ENCODE measurements at places on chromosomes 11 and 22. TPM values are rescaled to one million over a fixed set of nuclear protein-coding genes. Genes with fewer than 3 reads are reported as not detected.

GRCh38 chr22:49886346-49887063 is 31.7 kb downstream of the ALG12 start:
- DNase-seq, result no peak

DNA sequence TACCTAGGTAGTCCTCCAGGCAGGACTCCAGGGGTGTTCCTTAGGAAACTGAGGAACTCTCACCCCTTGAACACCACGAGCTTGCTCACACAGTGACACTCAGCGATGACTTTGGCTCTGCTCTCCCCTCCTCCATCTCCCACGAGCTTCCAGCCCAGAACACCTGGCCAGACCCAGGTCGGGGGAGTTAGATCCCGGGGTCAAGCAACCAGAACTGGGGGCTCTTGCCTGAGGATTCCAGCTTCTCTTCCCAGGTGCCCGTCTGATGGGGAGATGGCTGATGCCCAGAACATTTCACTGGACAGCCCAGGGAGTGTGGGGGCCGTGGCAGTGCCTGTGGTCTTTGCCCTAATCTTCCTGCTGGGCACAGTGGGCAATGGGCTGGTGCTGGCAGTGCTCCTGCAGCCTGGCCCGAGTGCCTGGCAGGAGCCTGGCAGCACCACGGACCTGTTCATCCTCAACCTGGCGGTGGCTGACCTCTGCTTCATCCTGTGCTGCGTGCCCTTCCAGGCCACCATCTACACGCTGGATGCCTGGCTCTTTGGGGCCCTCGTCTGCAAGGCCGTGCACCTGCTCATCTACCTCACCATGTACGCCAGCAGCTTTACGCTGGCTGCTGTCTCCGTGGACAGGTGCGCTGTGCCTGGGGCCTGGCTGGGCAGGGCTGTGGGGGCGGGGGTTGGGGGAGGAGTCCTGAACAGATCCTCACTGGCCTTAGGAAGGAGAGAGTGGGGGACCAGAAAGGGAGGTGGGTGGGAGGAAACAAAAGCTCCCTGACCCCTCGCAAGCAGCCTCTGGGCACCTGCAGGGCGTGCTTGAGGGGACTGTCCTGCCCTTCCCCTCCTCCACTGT is at the start of gene GALR3:
TSS of gene GALR3 (plus strand) at position 249 of the 852 bp plus-strand sequence. CDS start at position 274, 25 bp downstream.
- no peak for DNase-seq

- no peak for DNase-seq
Measured at GRCh38 chr11:129396454-129396853, 20.8 kb downstream of the BARX2 start.

DNA sequence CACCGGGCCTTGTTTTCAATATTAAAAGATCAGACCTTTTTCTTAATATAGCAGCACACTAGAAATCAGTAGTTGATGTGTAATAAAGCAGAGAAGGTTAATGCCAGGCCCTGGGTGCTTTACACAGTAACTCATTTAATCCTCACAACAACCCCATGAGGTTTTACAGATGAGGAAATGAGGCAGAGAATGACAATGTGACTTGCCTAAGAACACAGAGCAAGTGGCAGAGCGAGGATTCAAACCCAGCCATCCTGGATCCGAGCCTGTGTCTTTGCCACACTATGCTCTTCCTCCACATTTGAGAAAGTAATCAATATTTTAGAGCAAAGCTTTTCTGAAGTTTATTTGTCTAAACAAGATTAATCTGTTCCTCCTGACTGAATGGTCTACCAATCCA is 7.2 kb downstream of the JAML start:
- no peak for DNase-seq

DNA sequence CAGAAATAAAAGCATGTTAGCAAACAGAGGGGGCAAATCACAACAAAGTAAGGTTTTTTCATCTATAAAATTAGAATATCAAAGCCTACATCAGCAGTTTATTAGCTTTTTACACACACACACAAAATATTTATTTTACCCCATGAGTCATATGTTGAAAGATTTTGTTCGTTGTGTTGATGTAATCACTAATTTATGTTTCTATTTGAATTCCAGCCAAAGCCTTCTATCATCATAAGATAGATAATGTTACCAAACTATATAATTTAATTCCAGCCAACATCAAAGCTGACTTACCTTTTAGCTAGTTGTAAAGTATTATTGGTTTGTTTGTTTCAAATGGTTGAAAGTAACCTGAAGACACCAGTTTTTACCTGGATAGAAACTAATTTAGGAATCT is 458.0 kb upstream of the ARHGAP42 start:
- no peak for DNase-seq

GRCh38 chr11:26158251-26158650 is 173.7 kb upstream of the ANO3 start:
- no peak for DNase-seq

DNA sequence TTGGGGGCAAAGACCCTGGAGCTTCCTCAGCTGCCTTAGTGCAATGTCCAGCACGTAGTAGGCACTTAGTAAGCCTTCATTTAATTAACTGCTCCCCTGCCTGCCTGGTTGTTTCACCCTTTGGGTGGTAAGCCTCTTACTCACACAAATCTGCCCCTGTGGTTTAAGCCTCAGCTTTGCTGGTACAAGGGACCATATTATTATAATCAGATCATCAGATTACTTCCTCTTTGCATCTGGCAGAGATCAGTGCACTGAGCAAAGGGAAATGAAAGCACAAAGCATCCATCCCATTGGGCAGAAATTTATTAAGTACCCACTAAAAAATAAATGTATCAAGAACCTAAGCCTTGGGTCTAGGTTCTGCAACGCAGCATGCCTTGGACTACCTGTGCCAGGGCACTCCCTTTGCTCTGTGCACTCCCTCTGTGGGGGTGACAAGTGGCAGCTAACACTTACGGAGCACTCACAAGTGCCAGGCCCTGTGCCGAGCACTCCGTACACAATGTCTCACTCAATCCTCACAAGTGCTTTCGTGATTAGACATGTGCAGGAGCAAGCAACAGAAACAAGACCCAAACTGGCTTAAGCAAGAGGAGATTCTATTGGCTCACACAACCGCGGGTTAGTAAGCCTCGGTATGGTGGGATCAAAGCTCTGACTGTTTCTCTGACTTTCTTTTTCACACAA is 34.9 kb upstream of the DAGLA start:
- DNase-seq, result peak; percentile 27

DNA sequence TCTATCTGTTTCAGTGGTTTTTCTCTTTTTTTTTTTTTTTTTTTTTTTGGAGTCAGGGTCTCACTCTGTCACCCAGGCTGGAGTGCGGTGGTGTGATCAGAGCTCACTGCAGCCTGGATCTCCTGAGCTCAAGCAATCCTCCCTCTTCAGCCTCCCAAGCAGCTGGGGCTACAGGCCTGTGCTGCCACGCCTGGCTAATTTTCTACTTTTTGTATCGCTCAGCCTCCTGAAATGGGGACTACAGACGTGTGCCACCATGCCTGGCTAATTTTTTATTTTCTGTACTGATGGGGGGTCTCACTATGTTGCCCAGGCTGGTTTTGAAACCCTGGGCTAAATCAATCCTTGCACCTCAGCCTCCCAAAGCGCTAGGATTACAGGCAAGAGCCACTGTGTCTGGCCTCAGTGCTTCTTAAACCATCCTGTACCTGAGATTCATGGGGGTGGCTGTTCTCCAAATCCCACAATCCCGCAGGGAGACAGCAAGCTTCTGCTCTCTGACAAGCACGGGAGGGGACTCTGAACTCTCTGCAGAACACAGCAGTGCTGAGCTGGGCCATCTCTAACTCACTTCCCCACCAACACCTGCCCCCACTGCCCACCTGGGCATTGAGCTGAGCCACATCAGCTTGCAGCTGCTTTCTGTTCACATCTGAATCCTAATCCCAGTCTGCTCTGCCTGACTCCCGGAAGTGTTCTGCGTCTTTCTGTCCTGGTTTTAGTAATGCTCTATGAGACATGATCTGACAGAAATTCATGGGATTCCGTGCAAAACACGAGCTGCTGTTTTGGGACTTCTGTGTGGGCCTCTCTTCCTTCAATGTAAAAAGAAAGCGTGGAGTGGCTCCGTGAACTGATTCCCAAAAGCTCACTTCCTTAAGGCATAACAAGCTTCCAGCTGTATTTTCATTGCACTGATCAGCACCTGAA is 400.0 kb downstream of the LARGE1 start:
- no peak for DNase-seq

DNA sequence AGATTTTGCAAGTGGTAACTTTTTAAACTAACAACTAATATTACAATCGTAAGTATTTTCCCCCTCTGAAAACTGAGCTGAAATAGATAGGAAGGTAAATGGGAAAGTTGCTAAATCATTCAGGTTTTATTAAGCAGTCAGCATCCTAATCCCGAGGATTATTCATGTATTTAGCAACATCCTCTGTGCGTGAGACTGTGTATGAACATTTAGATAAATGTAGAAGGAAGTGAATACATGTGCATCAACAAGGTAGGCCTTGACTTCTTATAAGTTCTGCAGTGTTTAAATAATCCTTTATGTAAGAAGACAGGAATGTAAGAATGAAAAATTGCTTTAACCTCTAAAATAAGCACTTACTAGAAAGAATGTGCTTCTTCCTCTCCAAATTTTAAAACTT is 745.9 kb upstream of the TENM4 start:
- no peak for DNase-seq

DNA sequence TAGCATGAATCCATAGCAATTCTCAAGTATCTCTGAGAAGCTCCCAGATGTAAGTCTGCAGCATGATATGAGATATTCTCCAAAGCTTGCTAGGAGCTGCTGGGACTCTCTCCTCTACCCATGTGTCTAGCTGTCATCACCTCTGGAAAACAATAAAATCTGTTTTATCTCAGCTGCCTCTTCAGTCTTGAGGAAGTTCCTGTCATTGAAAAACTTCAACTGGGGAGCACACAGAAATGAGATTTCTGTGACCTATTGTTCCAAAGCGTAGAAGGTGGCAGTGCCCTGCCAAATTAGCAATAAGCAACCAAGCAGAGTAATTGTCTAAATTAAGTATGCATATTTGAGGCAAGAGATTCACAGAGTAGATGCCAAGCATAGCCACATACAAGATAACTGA is 1380.6 kb upstream of the RAG2 start:
- DNase-seq, result no peak

GRCh38 chr11:45028911-45029682 is 78.4 kb upstream of the TP53I11 start:
- DNase-seq, result no peak

DNA sequence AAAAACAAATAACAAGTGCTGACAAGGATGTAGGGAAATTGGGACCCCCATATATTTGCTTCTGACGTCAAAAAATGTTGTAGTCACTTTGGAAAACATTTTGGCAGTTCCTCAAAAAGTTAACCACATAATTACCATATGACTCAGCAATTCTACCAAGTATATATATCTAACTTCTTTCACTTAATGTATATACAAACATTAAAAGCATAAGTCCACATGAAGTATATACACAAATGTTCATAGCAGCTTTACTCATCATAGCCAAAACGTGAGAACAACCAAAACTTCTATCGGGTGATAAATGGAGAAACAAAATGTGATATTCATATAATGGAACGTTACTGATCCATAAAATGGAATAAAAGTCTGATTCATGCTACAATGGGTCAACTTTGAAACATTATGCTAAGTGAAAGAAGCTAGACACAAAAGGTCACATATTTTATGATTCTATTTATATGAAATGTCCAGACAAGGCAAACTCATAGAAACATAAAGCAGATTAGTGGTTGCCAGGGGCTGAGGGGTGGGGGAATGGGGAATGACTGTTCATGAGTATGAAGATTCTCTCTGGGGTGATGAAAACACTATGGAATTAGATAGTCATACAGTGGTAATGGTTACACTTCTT is 48.7 kb upstream of the TEAD1 start:
- peak; percentile 77 for DNase-seq

- DNase-seq, result peak; percentile 55
Measured at GRCh38 chr11:9664276-9665171, 647 bp downstream of the SWAP70 start.

DNA sequence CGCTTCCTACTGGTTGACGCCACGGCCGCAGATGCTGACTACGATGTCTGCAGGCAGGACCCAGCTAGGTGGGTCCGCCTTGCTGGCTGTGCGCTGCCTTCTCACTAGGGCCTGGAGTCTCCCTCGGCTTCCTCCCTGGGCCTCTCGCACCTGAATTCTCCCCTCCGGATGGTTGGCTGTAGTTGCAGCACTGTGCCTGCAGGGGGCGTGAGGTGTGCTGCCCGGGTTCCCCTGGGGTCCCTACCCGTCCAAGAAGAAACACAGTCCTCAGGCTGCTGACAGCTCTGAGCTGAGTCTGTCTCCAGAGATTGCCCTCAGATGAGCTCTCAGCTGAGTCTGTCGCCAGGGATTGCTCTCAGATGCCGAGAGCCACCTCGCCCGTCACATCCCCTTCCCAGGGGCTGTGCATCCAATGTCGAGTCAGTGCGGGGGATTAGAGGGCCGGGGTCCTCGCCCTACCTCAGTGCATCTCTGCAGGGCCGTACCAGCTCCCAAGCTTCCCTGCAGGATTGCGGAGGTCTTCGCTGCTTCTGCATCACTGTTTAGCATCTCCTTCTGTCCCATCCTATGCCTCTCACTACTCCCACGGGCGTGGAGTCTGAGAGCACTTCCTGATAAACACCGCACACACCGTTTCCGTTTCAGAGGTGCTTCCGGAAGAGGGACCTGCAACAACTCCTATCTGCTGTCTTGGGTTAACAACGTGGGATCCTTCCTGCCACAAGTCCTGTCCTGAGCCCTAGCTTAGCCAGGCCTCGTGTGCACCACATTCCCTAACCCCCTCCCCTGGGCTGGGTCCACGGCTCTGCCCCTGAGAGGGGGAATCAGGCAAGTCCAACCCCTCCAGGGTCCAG is 196.9 kb downstream of the CSNK2A3 start:
- DNase-seq, result no peak

- no peak for DNase-seq
Measured at GRCh38 chr11:109424901-109425300, 2.9 kb downstream of the C11orf87 start.

DNA sequence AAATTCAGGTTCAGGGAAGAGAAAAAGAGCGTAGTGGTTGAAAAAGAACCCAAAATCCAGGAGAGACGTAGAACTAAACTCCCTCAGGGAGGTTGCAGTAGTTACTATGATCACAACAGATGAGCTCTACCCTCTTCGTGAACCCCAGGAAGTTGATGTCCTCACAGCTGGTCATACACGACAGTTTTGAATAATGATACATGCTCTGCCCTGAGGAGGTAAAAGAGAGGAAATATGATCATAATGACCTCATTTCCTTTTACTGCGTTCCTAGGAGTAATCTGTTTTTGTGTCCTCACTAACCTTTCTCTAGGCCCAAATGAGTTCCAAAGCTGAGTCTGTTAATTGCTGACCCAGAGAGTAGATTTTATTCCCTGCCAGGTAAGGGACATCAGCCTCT is 1.3 kb downstream of the PATE2 start:
- peak; percentile 35 for DNase-seq

Gene CSNK1E
- total RNA-seq, result 121 TPM

Gene CARD10
- 22.4 TPM for total RNA-seq

Gene MN1
- 0.11 TPM for total RNA-seq

Gene ROBO4
- 23.4 TPM for total RNA-seq

Gene RAB39A
- total RNA-seq, result 0.58 TPM

Gene RTN4RL2
- 0.38 TPM for total RNA-seq

Gene OR51B4
- total RNA-seq, result not detected

Gene LARGE2
- not detected for total RNA-seq

Gene PGM2L1
- total RNA-seq, result 22.6 TPM

Gene GLYAT
- total RNA-seq, result not detected

Gene CRYBA4
- total RNA-seq, result not detected

Gene MUC5AC
- total RNA-seq, result not detected

Gene MMP7
- 1.3 TPM for total RNA-seq

Gene LMNTD2
- total RNA-seq, result 1.3 TPM

All from LHCN-M2 (cell line).